ENCODE measurements at places on chromosomes 3 and 15. TPM values are rescaled to one million over a fixed set of nuclear protein-coding genes. Genes with fewer than 3 reads are reported as not detected.

GRCh38 chr3:196219194-196219969 is 3.0 kb downstream of the SLC51A start:
- H3K27me3 ChIP-seq, result peaks cover 3% of the 10 kb centered on the region
- H3K4me1 ChIP-seq, result peaks cover 12% of the 10 kb centered on the region
- DNase-seq, result peak; percentile 81
- H3K27ac ChIP-seq, result peak overlapping the region; percentile 80
- H3K36me3 ChIP-seq, result no peaks in the 10 kb centered on the region

Gene FBXO40
- total RNA-seq, result not detected

Gene GP5
- total RNA-seq, result 0.37 TPM

Gene RASGRF1
- total RNA-seq, result not detected

DNA sequence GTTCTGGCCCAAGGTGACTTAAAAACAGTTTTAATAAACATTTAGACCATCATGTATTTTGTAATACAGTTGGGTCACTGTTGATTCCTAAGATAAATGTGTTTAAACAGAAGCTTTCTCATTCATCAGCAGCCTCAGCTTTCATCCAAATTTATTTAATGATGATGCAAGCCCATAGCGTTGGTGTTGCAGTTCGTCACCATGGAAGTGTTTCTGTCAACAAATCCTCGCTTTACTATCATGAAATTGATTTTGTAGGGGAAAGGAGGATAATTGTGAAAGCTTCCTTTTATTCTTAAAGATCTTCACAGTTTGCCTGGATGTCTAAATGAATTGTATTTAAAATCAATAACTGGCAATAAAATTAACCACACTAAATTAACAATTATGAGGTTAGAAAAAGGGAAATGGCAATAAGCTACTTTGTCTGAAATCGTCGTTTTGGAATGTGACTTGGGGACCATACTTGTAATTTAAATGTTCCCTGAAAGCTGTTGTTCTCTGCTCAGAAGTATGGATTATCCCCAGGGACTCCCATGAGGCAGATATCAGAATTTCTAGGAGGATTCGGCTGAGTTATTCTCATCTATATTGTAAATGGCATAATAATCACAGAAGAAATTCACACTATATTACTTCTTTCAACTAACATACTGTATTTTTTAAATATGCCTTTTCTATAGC is 29.0 kb downstream of the CMSS1 start:
- no peaks in the 10 kb centered on the region for H3K27me3 ChIP-seq
- H3K36me3 ChIP-seq, result no peaks in the 10 kb centered on the region
- peaks cover 14% of the 10 kb centered on the region for H3K4me1 ChIP-seq
- no peak for DNase-seq
- no peak overlapping the region for H3K27ac ChIP-seq

Measured in activated CD4-positive, alpha-beta T cell treated with anti-CD3 and anti-CD28 coated beads for 36 hours (primary cell).